NCI-H1092 treated with DMSO at 0.1 percent for 48 hours (cell line): ENCODE measurements at places on chromosomes 3 and 15.

DNA sequence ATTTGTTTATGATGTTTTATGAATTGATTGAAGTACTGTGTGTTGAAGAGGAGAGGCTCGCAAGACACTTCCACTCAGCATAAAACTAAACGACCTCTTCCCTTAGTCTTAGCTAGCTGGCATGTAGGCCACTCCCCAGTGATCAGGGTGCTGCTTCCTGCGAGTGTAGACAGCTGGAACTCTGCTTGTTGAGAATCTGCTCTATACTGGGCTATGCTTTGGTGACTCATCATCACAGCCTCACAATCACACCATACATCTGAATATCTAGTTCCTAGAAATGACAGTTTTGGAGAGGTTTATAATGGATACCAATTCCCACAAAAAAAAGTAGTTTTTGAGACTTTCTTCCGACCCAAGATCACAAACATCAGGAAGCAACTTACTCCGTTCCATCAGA lies 1.5 kb upstream of the SLC24A5 start:
- DNase-seq: no peak

- no peak for DNase-seq
These were observed 658.3 kb downstream of the TUSC7 start for GRCh38 chr3:117367861-117368260.

DNA sequence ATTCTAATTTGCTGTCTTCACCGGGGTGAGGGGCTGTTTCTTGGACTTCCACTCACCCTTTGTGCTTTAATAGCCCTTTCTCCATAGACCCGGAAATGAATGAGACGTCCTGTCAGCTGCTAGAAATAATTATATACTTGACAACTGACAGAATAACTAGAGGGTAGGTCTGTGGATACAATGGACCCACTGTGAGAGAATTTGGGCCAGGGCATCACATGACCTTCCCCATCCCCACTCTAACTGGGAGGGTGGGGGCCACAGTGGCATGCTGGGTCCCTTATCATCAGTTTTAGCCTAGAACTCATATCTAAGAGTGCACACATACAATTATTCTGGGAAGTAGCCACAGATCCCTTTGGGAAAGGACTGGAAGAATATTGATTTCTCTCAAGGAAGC lies 25.9 kb upstream of the MINAR1 start:
- DNase-seq: no peak

- DNase-seq: no peak
These were observed 279.0 kb downstream of the RBMS3 start for GRCh38 chr3:29559741-29560465.

- no peak for DNase-seq
These were observed 17.2 kb downstream of the ZNF710 start for GRCh38 chr15:90018216-90018831.

- no peak for DNase-seq
These were observed 310.0 kb downstream of the SHQ1 start for GRCh38 chr3:72538070-72538745.

- DNase-seq: no peak
These were observed 20.9 kb downstream of the PIK3R4 start for GRCh38 chr3:130725746-130726145.
